Stimulated activated CD4-positive, alpha-beta T cell treated with anti-CD3 and anti-CD28 coated beads, Interleukin-2, amount 100 ng/mL, for 4 hours (primary cell): ENCODE measurements at places on chromosomes 13 and 19.

DNA sequence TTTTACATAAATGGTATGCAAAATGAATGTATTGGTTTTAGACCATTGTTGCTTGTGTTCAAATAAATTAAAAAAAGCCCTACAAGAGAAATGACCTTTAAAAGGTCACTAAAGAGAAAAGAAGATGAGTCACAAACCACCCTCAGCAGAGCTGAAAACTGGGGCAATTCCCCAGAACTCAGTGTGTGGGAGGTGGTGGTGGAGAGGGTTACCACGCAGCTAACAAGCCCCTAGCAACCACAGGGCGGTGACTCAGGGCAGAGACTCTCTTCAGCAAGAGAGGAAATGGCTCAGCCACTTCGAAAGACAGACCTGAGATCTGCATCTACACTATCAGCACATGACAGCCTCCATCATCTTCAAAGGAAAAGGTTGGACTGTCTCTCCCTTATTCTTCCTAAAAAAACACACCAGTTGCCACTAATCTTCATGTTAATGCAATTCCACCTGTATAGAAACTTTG is 29.4 kb upstream of the NDFIP2 start:
- peak; percentile 96 for DNase-seq

- DNase-seq = no peak
Measured at GRCh38 chr13:82719987-82720386, 1162.3 kb downstream of the SLITRK1 start.

- DNase-seq = no peak
Measured at GRCh38 chr13:36131931-36132297, 732 bp upstream of the DCLK1 start.

DNA sequence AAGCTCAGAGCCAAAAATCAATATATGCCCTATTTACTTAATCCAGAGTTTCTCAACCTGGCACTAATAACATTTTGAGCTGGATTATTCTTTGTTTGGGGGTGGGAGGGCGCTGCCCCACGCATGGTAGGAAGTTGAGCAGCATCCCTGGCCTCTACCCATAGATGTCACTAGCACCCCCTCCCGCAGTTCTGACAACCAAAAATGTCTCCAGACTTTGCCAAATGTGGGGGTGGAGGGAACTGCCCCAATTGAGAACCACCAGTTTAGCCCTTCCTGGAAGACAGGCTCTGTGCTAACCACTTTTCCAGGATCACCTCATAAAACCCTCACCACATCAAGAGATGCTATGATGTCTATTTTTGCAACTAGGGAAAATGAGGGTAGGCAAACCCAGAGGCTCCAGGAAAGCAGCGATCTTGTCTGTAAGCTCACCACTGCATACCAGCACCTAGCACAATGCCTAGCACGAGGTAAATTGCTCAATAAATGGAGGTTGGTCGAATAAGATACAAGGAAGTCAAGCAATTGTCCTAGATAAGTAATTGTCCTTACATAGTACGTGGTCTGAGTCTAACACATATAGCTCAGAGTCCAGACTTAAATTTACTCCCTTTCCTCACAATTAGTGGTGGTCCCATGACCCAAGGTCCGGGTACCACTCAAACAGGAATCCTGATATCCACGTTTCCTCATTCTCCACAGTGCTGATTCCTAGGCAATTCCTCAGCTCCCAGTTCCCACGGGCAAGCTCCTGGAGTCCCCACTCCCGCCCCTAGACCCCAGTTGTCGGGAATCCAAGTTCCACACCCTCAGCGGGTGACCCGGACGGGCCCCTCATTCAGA is 892 bp downstream of the TRIR start:
- DNase-seq = peak; percentile 41

DNA sequence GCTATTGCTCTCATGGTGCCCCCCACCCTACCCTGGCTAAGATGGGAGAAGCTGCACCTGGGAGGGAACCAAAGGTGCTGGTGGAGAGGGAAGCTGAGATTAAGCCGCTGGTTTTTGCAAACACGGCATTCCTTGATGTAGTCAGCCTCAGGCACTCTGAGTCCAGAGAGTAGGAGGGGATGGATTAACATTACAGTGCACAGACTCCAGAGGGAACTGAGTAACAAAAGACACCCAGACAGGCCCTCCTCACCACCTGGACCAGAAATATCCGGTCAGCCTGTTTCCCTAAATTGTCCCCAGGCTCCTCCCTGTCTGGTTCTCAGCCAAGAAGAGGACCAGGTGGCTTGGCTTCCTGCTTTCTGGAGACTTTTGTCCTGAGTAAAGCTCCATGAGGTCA is 28.9 kb upstream of the PABPC3 start:
- DNase-seq = no peak

GRCh38 chr19:4636151-4636717 is 3.1 kb upstream of the TNFAIP8L1 start:
- peak; percentile 60 for DNase-seq

DNA sequence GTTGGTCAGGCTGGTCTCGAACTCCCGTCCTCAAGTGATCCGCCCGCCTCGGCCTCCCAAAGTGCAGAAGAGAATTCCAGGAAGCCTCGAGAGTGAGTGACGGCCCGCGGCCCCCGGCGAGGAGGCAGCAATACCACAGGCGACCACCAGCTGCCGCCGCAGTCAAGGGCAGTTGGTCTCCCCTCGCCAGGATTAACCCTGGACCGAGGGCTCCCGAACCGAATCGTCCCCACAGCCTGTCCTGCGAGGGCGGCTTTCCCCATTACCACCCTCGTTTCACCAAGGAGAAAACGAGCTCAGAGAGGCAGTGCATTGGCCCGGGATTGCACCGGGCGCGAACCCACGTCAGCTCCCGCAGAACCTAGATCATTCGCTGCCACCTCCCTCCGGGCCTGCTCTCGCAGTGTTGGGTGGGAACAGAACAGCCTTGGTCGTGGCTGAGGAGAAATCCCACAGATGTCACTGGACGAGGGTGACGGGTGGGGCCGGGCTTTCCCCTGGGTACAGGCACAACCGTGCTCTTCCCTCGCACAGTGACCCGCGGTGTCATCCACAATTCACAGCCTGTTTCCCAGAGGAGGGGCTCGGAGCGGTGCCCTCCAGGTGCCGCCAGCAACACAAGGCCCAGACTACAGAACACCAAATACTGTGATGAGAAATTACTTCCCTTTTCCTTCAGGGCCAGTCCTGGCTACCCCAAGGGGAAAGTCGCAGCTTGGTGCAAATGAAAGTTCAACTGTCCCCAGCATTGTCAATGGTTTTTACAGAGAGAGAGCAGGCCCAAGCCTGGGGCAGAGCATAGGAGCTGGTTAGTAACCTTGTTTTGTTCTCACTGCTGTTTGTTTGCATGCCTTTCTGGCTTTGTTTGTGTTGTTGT is 24.8 kb downstream of the C2CD4C start:
- no peak for DNase-seq

GRCh38 chr19:678791-679388 is 2.7 kb downstream of the FSTL3 start:
- no peak for DNase-seq

GRCh38 chr13:99031832-99032231 is 54.0 kb upstream of the DOCK9 start:
- DNase-seq = no peak

- no peak for DNase-seq
Measured at GRCh38 chr19:2274185-2274711, 7.7 kb downstream of the PEAK3 start.

DNA sequence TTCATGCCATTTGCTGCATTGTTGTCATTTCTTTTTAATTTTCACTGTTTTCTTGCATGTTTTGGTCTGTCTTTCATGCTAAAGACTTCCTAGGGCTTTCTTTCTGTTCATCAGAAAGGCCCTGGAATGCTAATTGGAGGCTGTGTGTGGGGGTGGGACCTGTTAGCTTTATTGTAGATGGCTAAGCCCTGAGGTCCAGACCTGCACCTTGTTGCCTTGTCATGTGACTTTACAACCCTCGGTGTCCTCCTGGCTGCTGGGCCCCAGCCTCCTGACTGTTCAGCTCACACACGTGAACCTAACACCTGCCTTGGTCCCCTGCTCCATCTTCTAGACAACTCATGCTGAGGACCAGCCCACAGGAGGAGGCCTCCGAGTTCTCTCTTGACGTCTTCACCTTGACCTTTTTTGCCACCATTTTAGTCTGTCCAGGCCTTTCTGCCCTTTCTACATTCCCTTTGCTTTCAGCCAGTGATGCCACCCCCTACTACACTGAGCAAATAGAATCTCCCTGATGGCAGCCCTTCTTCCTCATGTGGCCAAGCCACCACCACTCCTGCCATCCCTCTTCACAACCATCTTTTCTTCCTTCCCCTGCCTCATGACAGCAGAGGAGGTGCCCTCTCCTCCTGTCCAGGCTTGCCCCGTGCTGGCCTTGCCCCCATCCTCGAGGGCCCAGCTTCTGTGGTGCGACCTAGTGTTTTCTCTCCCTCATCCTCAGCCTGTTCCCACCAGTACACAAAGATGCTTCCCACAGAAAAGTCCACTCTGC is 41.4 kb upstream of the GPI start:
- DNase-seq = no peak

GRCh38 chr13:110869805-110870706 is 44.8 kb downstream of the ANKRD10 start:
- DNase-seq = no peak

GRCh38 chr13:22235285-22235949 is 564.5 kb downstream of the FGF9 start:
- DNase-seq = peak; percentile 8

GRCh38 chr19:31831421-31832175 is 482.4 kb upstream of the TSHZ3 start:
- no peak for DNase-seq

GRCh38 chr13:97068151-97068550 is 73.9 kb upstream of the OXGR1 start:
- no peak for DNase-seq

DNA sequence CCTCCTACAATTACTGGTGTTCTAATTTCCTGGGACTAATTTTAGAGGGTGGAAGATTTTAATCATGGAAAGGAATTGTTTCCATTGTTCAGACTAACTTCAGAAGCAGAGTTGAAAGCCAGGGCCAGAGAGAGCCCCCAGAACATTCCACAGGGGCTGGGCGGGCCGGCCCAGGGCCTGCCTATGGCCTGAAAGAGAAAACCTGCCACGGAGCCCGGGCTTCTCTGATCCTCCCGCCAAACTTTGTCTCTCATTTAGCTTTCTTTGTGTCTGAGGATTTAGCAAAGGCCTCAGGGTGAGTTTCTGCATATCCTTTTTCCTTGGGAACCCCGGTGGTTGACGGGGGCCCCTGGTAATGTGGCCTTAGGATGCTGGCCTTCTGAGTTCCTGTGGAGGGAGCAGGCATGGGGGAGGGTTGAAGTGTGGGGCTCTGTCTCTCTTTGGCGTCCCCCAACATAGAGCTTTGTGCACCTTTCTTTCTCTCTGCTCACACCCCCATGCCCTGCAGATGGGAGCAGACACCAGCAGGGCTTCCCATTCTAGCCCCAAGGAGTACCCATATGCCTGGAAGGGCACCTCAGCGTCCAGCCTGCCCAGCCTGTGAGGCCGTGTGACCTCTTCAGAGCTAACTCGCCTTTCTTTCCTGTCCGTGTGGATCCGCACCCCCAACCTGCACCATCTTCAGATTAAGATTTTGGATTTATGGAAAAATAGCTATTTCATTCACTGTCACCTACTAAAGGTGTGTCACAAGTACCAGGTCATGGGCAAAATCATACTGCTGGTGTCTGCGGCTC is 539.5 kb downstream of the FGF9 start:
- DNase-seq = no peak

DNA sequence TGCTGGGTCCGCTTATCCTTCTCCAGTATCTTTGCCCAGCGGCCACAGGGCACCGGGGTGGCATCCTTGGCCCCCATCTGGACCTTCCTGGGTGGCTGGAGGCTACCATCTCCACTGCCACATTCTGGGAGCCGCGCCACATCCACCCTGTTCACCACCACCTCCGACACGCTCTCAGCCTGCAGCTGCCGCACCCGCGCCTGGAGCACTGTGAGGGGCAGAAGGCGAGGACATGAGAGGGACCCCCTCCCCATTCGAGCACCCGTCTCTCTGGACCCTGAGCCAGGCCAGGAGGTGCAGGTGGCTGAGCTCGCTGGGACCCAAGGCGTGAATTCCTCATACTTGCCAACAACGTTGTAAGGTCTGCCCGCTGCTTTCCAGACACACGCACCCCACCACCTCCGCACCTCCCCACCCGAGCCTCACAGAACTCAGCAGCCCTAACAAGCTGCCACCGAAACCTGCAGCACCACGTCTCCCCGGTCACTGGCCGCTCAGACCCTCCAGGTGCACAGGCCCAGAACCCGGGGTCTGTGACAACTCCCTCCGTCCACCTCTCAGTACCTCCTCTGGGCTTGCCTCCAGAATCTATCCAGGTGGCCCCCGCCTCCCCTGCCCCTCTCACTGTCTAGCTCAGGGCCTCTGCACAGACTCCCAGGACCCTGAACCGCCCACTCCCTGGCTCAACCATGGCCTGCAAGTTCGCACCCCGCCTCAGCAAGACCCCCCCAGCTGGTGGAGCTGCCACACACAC is 3.2 kb downstream of the POLRMT start:
- no peak for DNase-seq

GRCh38 chr19:43468354-43469159 is 3.1 kb upstream of the LYPD3 start:
- DNase-seq = no peak

DNA sequence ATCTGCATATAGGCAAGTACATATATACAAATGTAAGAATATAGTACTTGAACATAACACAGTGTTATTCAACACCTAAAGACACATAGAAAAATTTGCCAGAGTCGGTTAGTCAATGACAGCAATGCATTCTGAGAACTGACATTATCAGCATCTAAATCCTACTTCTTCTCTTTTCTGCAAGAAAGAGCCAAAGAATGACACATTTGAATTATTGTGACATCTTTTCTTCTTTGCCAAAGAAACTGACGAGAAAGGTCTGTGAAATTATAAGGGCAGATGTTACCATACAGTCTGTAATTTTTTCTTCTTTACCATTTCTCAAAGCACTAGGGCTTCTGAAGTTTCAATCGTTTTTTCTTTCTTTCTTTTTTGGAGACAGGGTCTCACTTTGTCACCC is 350.9 kb upstream of the NBEA start:
- DNase-seq = no peak

GRCh38 chr13:57865600-57866294 is 234.2 kb downstream of the PCDH17 start:
- DNase-seq = no peak

- DNase-seq = no peak
Measured at GRCh38 chr13:98232456-98232855, 55.4 kb upstream of the RNF113B start.

DNA sequence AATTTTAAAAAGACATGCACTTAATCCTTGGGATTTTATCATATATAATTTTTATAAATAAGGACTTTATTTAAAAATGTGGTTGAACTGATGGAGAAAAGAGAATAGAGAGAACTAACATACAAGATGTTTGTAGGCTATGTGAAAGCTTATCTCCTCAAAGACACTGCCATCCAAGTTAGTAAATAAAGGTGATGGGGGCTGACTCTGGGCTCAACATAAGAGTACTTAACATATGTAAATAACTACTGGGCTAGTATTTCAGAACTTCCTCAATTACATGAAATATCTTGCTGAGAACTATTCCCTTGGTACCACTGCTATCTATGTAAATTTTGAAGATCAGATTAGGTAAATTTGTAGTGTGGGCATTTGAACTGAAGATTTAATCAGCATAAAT is 1017.3 kb upstream of the PCDH20 start:
- DNase-seq = no peak

GRCh38 chr19:15137777-15138176 is 30.6 kb downstream of the SYDE1 start:
- DNase-seq = no peak

GRCh38 chr13:34414616-34415015 is 527.5 kb upstream of the NBEA start:
- no peak for DNase-seq
